BE2C (cell line): ENCODE measurements at places on chromosomes 5 and 9.

DNA sequence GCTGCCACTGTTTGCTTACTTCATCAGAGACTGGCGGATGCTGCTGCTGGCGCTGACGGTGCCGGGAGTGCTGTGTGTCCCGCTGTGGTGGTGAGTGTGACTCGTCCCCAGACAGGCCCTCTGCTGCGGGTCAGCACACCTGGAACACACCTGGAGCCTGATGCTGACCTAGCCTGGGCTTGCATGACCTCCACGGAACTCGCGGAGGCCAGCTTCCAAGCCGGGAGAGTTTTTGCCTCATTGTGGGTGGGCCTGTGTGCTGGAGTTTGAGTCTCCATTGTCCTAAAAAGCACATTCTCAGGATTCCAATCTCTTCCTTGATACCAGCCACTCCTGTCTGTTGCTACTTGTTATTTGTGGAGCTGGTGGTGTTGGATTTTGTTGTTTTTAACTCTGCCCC is 28.1 kb downstream of the SLC22A4 start:
- no peak for DNase-seq

GRCh38 chr5:73892806-73893205 is 266.8 kb downstream of the ARHGEF28 start:
- DNase-seq = no peak

GRCh38 chr9:93263334-93264229 is 79.6 kb downstream of the WNK2 start:
- no peak for DNase-seq

- DNase-seq = no peak
Measured at GRCh38 chr9:93321220-93321610, 130.3 kb upstream of the FAM120A start.

DNA sequence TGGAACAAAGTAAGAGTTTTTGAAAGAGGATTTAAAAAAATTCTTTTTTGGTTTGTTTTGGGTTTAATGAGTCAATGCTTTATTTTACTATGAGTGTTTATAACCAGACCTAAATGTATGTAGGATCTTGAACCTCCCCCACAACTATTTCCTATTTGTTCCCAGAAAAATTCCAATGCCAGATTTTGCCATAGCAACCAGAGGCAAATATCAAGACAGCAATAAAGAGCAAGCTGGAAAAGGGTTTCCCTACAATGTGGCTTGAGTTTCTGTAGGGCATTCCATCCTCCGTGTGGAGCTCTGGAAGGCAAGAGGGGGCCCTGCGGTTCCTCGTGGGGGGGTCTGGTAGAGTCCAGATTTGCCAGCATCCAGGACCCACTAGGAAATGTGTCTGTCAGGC is 27.8 kb upstream of the GDNF start:
- DNase-seq = no peak
